Activated CD8-positive, alpha-beta memory T cell treated with anti-CD3 and anti-CD28 coated beads, Interleukin-2, amount 10 ng/mL, durations not matched to agents 7 days and 5 days (primary cell): ENCODE measurements at places on chromosomes 1 and 21.

DNA sequence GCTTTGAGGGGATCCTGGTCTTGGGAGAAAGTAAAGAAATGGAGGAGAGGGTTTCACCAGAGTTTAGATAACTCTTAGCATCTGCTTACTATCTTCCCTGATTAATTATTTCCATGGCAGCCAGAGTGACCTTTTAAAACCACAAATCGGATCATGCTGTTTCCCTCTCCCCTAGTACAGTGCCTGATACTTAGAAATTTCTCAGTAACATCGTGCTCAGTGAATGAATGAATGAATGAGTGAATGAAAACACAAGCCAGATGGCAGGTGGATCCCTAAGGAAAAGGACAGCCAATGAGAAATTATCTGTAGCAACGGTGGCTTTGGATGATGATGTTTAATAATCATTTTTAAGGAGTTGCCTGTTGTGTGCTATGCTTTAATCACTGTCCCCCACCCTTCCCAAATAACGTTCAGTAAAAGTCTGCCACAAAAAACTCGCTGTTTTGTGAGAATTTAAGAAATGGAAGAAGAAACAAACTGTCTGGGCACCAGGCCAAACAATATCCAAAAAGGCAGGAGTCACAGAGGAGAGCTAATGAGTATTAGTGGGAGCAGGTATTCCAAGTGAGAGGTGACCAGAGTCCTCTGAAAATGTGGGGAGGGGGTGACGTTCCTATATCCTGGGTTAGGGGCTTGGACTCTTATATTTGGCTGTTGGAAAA is 737 bp upstream of the SMAP2 start:
- H3K27me3 ChIP-seq, result no peaks in the 10 kb centered on the region
- H3K36me3 ChIP-seq, result peaks cover 24% of the 10 kb centered on the region
- H3K4me1 ChIP-seq, result peaks cover 35% of the 10 kb centered on the region
- peak overlapping the region; percentile 78 for H3K4me3 ChIP-seq

- H3K4me3 ChIP-seq, result no peak overlapping the region
- peaks cover 13% of the 10 kb centered on the region for H3K36me3 ChIP-seq
- no peak for DNase-seq
- peaks cover 18% of the 10 kb centered on the region for H3K4me1 ChIP-seq
- no peaks in the 10 kb centered on the region for H3K27me3 ChIP-seq
Observed at GRCh38 chr1:91790392-91790791, 95.6 kb downstream of the TGFBR3 start.

GRCh38 chr1:21620496-21620895 is 48.7 kb downstream of the RAP1GAP start:
- H3K27me3 ChIP-seq, result peaks cover 20% of the 10 kb centered on the region
- peaks cover 4% of the 10 kb centered on the region for H3K4me1 ChIP-seq
- H3K4me3 ChIP-seq, result no peak overlapping the region
- no peaks in the 10 kb centered on the region for H3K36me3 ChIP-seq
- DNase-seq, result no peak

GRCh38 chr1:29812408-29813135 is 576.2 kb downstream of the PTPRU start:
- H3K4me3 ChIP-seq, result no peak overlapping the region
- H3K27me3 ChIP-seq, result peaks cover 36% of the 10 kb centered on the region
- H3K27ac ChIP-seq, result no peak overlapping the region
- peak; percentile 11 for DNase-seq

DNA sequence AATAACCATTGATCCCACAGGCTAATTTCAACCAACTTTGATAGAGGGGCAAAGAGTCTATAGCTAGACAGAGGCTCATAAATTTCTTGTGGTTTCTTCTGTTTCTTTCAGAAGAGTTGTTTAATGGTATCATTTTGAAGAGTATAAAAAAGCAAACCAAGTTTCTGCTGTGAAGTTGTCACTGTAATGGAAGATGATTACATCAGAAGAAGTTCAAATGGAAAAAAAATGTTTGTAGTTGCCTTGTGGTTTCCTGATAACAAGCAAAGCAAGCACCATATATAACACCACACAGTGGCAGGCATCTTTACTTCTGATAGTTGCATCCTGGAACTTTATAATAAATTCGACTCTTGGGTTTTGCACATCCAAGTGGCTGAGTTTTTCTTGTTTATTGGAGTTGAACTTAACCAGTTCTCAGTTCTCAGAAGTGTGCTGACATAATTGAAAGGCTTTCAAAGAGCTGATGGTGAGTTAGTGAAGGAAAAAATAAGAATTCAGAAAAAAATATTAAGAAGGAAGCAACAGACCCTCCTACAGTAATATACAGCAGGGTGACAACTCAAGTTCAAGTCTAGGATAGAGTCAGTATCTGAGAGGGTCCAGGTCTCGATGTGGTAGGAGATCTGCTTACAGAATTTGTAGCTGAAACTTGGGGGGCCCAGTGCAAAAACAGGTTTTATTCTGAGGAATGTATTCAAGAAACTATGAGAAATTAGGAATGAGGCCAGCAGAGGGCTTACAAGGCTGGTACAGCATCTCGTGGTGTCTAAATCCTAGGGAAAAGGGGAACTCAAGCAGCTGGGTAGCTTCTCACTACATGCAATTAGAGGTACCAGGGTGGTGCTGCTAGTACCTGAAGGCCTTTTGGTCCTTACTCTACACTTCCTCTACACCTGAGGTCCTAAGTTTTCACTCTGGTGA is 123.5 kb downstream of the CRB1 start:
- H3K4me1 ChIP-seq, result peaks cover 10% of the 10 kb centered on the region
- H3K27me3 ChIP-seq, result peaks cover 2% of the 10 kb centered on the region
- no peak overlapping the region for H3K27ac ChIP-seq
- no peak overlapping the region for H3K4me3 ChIP-seq

- peaks cover 15% of the 10 kb centered on the region for H3K36me3 ChIP-seq
- H3K4me3 ChIP-seq, result no peak overlapping the region
- peaks cover 75% of the 10 kb centered on the region for H3K4me1 ChIP-seq
- peak overlapping the region; percentile 47 for H3K27ac ChIP-seq
- H3K27me3 ChIP-seq, result no peaks in the 10 kb centered on the region
Observed at GRCh38 chr1:116794804-116795481, 40.7 kb downstream of the CD2 start.

DNA sequence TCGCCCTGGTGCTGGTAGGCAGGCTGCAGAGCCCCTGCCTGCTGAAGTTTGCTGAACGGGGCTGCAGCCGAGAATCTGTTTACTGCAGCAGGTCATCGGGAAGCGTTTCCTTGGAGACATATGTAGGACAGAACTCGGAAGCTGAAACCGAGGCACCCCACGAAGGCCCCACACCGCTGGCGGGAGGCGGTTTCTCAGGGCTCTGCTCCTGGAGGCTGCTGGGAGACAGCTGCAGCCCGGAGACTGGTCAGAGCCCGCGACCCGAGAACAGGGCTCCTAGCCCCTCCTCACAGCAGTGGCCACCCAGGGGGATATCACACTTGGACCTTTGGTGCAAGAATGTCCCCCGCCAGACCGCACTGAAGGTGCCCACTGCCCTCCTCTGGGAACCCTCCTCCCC is 12.7 kb upstream of the PLCH2 start:
- DNase-seq, result no peak
- no peaks in the 10 kb centered on the region for H3K36me3 ChIP-seq
- H3K27ac ChIP-seq, result no peak overlapping the region
- H3K4me3 ChIP-seq, result no peak overlapping the region

- no peak for DNase-seq
- H3K27me3 ChIP-seq, result no peaks in the 10 kb centered on the region
- peak overlapping the region; percentile 61 for H3K27ac ChIP-seq
- peaks cover 36% of the 10 kb centered on the region for H3K36me3 ChIP-seq
Observed at GRCh38 chr1:167648978-167649744, 19.1 kb downstream of the RCSD1 start.

- H3K4me3 ChIP-seq, result no peak overlapping the region
- no peak overlapping the region for H3K27ac ChIP-seq
- peaks cover 34% of the 10 kb centered on the region for H3K36me3 ChIP-seq
- DNase-seq, result no peak
- H3K4me1 ChIP-seq, result peaks cover 2% of the 10 kb centered on the region
Observed at GRCh38 chr1:13784971-13785370, 85.0 kb downstream of the PRDM2 start.

- no peak overlapping the region for H3K27ac ChIP-seq
- H3K36me3 ChIP-seq, result no peaks in the 10 kb centered on the region
- no peak overlapping the region for H3K4me3 ChIP-seq
- H3K27me3 ChIP-seq, result no peaks in the 10 kb centered on the region
- DNase-seq, result peak; percentile 75
- peaks cover 17% of the 10 kb centered on the region for H3K4me1 ChIP-seq
Observed at GRCh38 chr1:179002552-179003345, 22.9 kb upstream of the FAM20B start.

GRCh38 chr1:61182049-61182448 is 99.7 kb downstream of the NFIA start:
- DNase-seq, result no peak
- no peaks in the 10 kb centered on the region for H3K27me3 ChIP-seq
- H3K4me1 ChIP-seq, result no peaks in the 10 kb centered on the region
- no peak overlapping the region for H3K4me3 ChIP-seq

DNA sequence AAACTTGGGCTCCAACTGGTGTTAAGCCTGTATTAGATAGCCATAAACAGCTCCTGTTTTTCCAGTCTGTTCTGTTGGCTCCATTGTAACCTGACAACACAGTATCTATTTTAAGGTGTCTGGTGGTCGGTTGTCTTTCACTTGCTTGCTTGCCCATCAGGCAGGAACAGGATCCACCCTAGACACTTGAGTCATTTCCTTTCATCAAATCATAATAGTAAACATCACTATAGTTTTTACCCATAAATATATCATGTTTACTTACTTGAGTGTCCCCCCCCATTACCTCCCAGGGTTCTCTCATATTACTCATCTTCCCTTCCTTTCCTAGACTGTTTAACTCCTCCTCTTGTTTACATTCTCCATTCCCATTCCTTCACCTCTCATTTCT is 2.9 kb downstream of the DDI2 start:
- H3K27me3 ChIP-seq, result no peaks in the 10 kb centered on the region
- H3K27ac ChIP-seq, result peak overlapping the region; percentile 31
- H3K4me1 ChIP-seq, result peaks cover 52% of the 10 kb centered on the region
- H3K36me3 ChIP-seq, result peaks cover 9% of the 10 kb centered on the region
- peak overlapping the region; percentile 39 for H3K4me3 ChIP-seq

DNA sequence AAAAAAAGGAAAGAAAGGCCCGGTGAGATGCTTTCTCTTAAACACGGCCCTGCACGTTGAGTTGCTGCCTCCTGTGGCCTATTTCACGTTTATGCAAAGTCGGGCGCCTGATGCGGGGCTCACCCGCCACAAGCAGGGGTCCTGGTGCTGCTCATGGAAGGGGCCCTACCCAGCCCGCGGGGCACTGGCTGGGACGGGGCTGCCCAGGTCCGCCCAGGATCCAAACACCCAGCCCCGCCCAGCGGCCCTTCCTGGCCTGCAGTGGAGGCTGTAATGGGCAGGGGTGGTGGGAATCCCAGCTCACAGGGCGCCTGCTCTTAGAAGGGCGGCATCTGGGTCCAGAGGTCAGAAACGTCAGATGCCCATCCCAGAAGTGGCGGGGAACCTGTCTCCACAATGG is 1.6 kb downstream of the COL6A2 start:
- no peak overlapping the region for H3K27ac ChIP-seq
- H3K4me3 ChIP-seq, result no peak overlapping the region
- H3K4me1 ChIP-seq, result peaks cover 2% of the 10 kb centered on the region
- peak; percentile 38 for DNase-seq
- peaks cover 6% of the 10 kb centered on the region for H3K36me3 ChIP-seq

DNA sequence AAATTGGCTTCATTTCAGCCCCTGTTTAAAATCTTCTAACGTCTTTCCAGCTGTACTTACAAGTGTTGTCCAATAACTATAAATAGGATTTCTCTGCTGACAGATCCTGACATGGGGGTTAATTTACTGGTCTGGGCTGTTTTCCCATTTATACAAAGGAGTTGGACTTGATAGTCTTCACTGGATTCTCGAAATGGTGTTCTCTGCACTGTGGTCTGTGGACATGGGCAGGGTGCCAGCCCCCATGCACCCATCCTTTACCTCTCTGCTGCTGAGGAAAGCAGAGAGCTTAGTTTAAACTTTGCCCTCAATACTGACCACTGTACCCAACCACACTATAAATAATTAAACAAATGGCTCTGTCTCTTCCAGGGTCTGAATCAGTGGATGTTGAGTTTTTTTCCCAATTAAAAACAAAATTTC is 5.2 kb downstream of the DIO1 start:
- H3K27ac ChIP-seq, result no peak overlapping the region
- H3K27me3 ChIP-seq, result peaks cover 6% of the 10 kb centered on the region
- peaks cover 14% of the 10 kb centered on the region for H3K4me1 ChIP-seq

GRCh38 chr1:23184212-23184934 is 15.7 kb upstream of the LUZP1 start:
- peaks cover 13% of the 10 kb centered on the region for H3K27me3 ChIP-seq
- peak overlapping the region; percentile 33 for H3K4me3 ChIP-seq

- DNase-seq, result no peak
- H3K36me3 ChIP-seq, result no peaks in the 10 kb centered on the region
- peaks cover 44% of the 10 kb centered on the region for H3K4me1 ChIP-seq
- no peak overlapping the region for H3K4me3 ChIP-seq
Observed at GRCh38 chr1:156119503-156120209, 5.1 kb downstream of the LMNA start.
